ENCODE measurements at places on chromosomes 13 and 19. TPM values are rescaled to one million over a fixed set of nuclear protein-coding genes. Genes with fewer than 3 reads are reported as not detected.

VSTM1 gene
- polyA plus RNA-seq, result not detected

CLDN10 gene
- 0.50 TPM for polyA plus RNA-seq

ZNF700 gene
- 3.3 TPM for polyA plus RNA-seq

TMEM143 gene
- polyA plus RNA-seq, result 35.0 TPM

IZUMO2 gene
- not detected for polyA plus RNA-seq

FUT2 gene
- polyA plus RNA-seq, result 0.09 TPM

IGFLR1 gene
- 4.7 TPM for polyA plus RNA-seq

RUVBL2 gene
- 54.5 TPM for polyA plus RNA-seq

FARP1 gene
- polyA plus RNA-seq, result 8.3 TPM

ZNRF4 gene
- polyA plus RNA-seq, result not detected

ZNF223 gene
- polyA plus RNA-seq, result 3.6 TPM

DHDH gene
- polyA plus RNA-seq, result not detected

SMAD9 gene
- polyA plus RNA-seq, result 4.9 TPM

NECTIN2 gene
- polyA plus RNA-seq, result 44.2 TPM

TRPM4 gene
- 32.5 TPM for polyA plus RNA-seq

CGB7 gene
- polyA plus RNA-seq, result 0.07 TPM

TPTE2 gene
- 0.05 TPM for polyA plus RNA-seq

ZNF653 gene
- polyA plus RNA-seq, result 4.5 TPM

IL11 gene
- not detected for polyA plus RNA-seq

DNAAF3 gene
- 2.9 TPM for polyA plus RNA-seq

PTOV1 gene
- polyA plus RNA-seq, result 134 TPM

CAPN12 gene
- polyA plus RNA-seq, result 0.91 TPM

SOX1 gene
- not detected for polyA plus RNA-seq

ZNF569 gene
- polyA plus RNA-seq, result 3.5 TPM

NLRP9 gene
- not detected for polyA plus RNA-seq

UTP14C gene
- 5.5 TPM for polyA plus RNA-seq

HRC gene
- 712 TPM for polyA plus RNA-seq

SGCG gene
- 86.6 TPM for polyA plus RNA-seq

FUT1 gene
- 3.0 TPM for polyA plus RNA-seq

SMIM44 gene
- not detected for polyA plus RNA-seq

All from right cardiac atrium (tissue), 5 donors.